Activated naive CD8-positive, alpha-beta T cell treated with anti-CD3 and anti-CD28 coated beads for 36 hours (primary cell): ENCODE measurements at places on chromosomes 2 and 18.
A peak's percentile ranks its signal among the peaks of the same experiment; 100 is the strongest.

GRCh38 chr2:130878316-130878715 lies 41.6 kb downstream of the ARHGEF4 start:
- no peak for DNase-seq

- DNase-seq = no peak
Measured at GRCh38 chr2:35160871-35161270, 1194.7 kb upstream of the CRIM1 start.

GRCh38 chr2:60852282-60852860 lies 29.0 kb upstream of the REL start:
- no peak for DNase-seq

DNA sequence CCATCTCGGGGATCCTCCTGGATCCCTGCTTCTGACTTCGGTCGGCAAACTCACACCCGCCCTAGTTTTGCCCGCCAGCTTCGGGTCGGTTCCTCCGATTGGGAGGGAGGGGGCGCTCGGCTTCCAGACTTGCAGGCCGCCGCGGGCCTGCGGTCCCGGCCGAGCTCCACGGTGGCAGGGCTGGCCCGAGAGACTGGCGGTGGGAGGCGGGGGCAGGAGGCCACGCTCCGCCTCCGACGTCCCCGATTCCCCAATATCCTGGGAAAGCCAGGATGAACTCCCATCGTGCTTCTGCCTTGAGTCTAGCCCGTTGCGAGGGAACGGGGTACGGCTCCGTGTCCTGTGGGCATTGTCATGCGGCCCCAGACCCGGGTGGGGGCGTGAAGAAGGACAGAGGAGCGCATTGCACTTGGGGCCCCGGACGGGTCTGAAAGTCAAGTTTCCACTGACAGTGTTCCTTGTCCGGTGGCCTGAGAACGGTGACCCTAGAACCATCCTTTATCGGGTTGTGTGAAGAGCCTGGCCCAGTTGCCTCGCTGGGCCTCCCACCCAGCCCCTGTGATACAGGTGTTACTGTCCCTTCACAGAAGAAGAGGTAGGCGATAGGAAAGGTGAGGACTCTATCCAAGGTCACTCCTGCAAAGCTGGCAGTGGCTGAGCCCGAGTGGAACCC lies 2.4 kb upstream of the INHBB start:
- peak; percentile 68 for DNase-seq

- DNase-seq = no peak
Measured at GRCh38 chr18:39007031-39007902, 1441.7 kb upstream of the CELF4 start.
